Right lobe of liver (tissue), 6 donors: ENCODE measurements at places on chromosomes 3 and 15. TPM values are rescaled to one million over a fixed set of nuclear protein-coding genes. Genes with fewer than 3 reads are reported as not detected.

The CFAP20DC gene
- total RNA-seq: 1.7 TPM

The EXD1 gene
- total RNA-seq: not detected

The AHSG gene
- total RNA-seq: 1,067 TPM

The GOLGA6D gene
- 0.18 TPM for total RNA-seq

The AP2M1 gene
- 87.4 TPM for total RNA-seq

The CD96 gene
- 0.81 TPM for total RNA-seq

The SCG5 gene
- total RNA-seq: 4.0 TPM

The HHATL gene
- total RNA-seq: 1.0 TPM

The TMEM45A gene
- 53.0 TPM for total RNA-seq

The SLC7A14 gene
- 0.11 TPM for total RNA-seq

The ATP13A5 gene
- total RNA-seq: not detected
